ENCODE measurements at places on chromosomes 7 and 10.

GRCh38 chr7:90532231-90532929 lies 62.9 kb downstream of the PTTG1IP2 start:
- no peak for DNase-seq

DNA sequence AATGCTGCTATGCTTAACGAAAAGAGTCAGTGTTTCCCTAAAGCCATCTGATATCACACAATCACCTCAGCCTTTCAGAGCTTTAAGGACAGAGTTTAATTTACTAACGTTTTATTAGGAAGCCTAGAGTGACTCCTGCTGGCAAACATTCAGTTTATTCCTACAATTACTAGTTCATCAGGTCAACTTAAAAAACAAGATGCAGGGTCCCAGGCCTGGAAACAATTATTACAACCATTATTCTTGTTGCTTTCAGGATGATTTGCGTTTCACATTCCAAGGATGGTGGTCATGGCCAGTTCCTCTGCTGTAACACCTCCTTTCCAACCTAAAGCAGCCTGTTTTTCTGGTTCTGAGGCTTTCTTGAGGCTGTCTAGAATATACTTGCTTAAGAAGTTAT lies 1.5 kb upstream of the FAM53B start:
- peak; percentile 79 for DNase-seq

- DNase-seq: no peak
Measured at GRCh38 chr10:73881221-73881919, 7.0 kb upstream of the CAMK2G start.

DNA sequence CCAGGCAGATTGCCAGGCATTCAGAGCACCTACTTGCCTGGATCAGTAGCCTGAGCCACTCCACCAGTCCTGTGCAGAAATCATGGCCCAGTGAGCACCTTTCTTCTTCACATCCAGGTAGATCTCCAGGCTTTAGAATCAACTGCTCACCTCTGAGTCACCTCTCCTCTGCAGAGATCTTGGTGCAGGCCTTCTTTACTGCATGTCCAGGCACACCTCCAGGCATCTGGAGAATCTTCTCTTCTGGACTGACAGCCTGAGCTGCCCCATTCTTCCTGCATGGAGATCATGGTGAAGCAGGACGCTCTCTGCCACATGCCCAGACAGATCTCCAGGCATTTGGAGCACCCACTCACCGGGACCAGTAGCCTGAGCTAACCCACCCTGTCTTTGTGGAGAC lies 894.5 kb upstream of the MBL2 start:
- no peak for DNase-seq

- no peak for DNase-seq
Measured at GRCh38 chr10:34627741-34628140, 187.4 kb downstream of the PARD3 start.

GRCh38 chr10:89829887-89830269 lies 128.5 kb downstream of the KIF20B start:
- no peak for DNase-seq

- DNase-seq: peak; percentile 23
Measured at GRCh38 chr10:124886195-124886594, 55.7 kb upstream of the ZRANB1 start.

- DNase-seq: no peak
Measured at GRCh38 chr7:100358027-100358856, at the start of gene PILRB. Gene PILRB, plus strand, starts transcription at chr7:100358117. Its CDS starts 186 bp downstream, at chr7:100358303.

- DNase-seq: no peak
Measured at GRCh38 chr10:103254538-103255325, 9.0 kb downstream of the RPEL1 start.

GRCh38 chr10:3811291-3811870 lies 26.4 kb upstream of the KLF6 start:
- peak; percentile 79 for DNase-seq

GRCh38 chr7:76142861-76143260 lies 58.8 kb upstream of the SRRM3 start:
- DNase-seq: no peak

- DNase-seq: no peak
Measured at GRCh38 chr10:59896191-59896590, 10.2 kb downstream of the CCDC6 start.

DNA sequence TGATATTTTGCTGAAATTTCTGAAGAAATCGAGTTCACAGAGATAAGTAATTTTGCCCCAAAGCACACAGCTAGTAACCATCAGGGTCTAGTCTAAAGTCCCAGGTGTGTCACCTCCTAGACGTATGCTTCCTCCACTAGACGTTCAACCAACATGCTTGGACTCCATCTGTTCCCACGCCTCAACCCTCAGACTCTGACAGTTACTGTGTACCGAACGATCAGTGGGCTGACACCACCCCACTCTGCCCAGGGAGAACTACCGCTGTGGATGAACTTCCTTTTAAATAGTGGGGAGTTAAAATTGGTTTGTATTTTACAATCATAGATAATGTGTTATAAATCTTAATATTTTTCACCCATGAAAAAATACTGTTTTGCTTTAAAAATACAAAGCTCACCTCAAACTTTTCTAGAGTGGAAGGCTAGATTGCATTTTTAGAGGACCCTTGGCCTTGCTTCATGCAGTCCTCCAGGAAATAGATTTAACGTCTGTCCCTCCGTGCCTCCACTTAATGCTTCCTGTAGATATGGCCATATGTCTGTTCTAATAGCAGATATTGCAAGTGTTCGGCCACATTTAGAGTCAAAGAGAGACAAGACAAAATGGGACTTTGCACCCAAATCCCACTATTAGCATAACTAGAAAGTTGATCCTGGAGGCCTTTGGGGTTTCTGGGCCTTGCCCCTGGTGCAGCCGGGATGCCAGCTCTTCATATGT lies 91.4 kb upstream of the ZPBP start:
- no peak for DNase-seq

- DNase-seq: no peak
Measured at GRCh38 chr7:132404261-132404660, 172.0 kb downstream of the PLXNA4 start.

GRCh38 chr10:125662584-125662983 lies 20.4 kb downstream of the TEX36 start:
- DNase-seq: peak; percentile 40

DNA sequence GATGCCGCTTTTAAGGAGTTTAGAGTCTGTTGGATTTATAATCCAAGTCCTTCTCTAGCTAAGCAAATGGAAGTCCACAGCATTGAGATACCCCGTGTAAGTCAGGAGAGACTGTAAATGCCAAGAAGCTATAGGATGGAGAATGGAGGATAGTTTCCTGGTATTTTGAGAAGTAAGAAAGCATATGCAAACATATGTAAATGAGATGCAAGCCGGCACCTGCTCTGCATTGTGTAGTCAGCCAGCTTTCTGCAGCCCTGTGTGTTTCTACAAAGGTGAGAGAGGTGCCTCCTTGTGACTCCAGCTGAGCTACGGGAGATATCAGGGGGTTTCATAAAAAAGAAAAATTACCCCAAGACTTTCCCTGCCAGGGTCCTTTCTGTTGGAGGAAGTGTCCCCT lies 176.3 kb downstream of the RPS24 start:
- no peak for DNase-seq

DNA sequence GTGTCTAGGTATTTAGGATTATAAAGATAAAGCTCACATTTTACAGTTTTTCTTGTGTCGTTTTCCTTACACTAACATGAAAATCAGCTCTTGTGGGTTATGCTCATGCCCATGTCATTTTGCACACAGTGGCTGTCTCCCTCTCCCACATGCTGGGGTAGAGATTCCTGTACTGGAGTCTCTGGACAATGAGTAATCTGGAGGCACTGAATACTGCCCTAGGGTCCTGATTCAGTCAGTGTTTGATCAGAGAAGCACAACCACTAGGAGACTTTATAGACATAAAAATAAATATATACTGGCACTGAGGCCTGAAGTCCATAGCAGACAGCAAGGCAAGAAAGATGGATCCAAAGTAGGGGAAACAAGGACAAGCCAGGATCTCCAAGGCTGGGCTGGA lies 1008.8 kb downstream of the KCNMA1 start:
- DNase-seq: no peak

- DNase-seq: no peak
Measured at GRCh38 chr7:66206934-66207240, 1.8 kb downstream of the TPST1 start.

DNA sequence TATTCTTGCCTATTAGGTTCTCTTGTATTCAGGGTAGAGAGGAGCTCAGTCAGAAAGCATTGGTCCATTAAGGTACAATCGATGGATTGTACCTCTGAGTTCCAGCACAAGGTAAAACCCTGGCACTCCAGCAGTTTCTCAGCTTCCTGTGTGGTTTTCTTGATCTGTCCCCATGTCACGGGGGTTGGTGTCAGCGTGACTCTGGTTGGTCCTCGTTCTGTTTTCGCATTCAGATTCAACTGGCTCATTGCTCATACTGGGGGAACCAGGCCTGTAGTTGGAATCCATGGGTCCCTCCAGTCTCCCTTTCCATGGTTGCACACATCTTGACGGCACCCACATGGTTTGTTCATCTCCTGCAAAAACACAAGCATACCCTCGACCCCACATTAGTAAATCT lies 32.7 kb upstream of the RASGEF1A start:
- no peak for DNase-seq

DNA sequence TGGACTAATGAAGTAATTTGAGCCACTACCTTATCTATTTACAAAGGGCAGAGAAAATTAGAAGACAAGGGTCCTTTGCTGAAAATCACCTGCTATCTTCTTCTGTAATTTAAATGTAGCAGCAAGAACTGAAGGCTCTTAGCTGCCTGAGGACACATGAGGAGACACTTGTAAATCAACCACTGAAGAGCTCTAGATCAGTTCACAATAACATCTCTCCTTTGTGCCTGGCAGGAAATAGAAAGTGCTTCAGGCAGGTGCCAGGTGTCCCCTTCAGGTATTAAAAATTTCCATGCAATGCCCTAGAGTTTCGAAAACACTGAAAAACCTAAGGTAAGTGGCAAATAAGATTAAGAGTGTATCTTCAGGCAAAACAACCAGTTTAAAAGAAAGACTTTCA lies 474.6 kb downstream of the GRM8 start:
- no peak for DNase-seq

- DNase-seq: no peak
Measured at GRCh38 chr7:30968294-30968693, 4.5 kb downstream of the GHRHR start.

DNA sequence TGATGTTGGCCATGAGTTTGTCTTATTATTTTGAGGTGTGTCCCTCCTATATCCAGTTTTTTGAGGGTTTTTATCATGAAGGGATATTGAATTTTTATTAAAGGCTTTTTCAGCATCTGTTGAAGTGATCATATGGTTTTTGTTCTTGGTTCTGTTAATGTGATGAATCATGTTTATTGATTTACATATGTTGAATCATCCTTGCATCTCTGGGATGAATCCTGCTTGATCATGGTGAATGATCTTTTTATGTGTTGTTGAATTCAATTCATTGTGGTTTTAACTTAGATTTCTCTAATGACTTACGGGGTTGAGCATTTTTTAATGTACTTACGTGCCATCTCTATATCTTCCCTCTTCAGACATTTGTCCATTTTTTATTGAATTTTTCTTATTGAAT lies 22.9 kb downstream of the DLD start:
- peak; percentile 36 for DNase-seq

GRCh38 chr7:46830-47140 lies 145.6 kb upstream of the FAM20C start:
- no peak for DNase-seq

DNA sequence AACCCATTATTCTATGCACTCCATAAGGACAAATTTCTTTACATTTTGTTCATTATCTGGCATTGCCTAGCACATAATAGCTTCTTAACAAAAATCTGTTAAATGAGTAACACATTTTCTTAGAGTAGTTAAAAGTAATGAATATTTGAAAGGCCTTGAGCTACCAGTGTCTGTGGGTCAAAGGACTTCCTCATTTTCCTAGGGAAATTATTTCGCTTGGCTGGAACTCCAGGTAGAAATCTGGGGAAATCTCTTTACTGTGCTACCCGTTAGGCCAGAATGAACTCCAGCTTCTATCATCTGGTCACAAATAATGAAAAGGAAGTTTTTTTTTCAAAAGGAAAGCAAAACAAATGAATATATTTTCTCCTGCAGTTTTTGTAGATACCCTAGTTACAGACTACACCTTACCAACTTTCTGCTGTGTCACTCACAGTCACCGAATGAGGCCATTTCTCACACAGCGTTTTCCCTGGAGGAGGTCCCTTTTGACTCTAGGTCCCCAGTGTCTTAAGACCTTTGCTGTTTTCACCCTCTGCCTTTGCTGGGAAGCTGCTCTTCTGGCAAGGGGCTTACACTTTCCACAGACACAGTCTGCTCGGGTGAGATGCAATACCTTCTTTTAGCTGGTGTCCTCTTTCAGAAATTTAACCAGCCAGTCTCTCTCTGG lies 1.6 kb downstream of the SAMD9L start:
- no peak for DNase-seq

- DNase-seq: peak; percentile 45
Measured at GRCh38 chr10:70830164-70830563, 14.4 kb downstream of the SGPL1 start.

- peak; percentile 10 for DNase-seq
Measured at GRCh38 chr7:151174246-151175046, 7.0 kb upstream of the GBX1 start.

- no peak for DNase-seq
Measured at GRCh38 chr10:13685885-13686284, 99.1 kb downstream of the PRPF18 start.

DNA sequence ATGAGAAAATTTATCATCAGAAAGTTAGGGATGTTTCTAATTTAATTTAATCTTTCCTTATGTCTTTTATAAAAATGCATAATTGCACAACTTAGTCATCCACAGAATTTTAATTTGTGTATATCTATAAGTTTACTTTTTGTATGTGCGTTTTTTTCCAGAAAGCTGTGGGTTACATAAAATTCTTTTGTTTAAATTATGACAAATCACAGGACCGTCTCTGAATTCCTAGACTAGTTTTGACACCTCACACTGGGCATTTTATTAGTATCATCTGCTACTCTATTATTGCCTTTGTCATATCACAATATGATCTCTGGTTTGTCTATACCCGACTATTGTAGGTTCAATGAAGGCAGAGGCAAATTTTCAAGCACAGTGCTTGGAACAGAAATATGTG lies 482.4 kb upstream of the SEMA3D start:
- DNase-seq: peak; percentile 66

GRCh38 chr7:151704299-151704959 lies 172.5 kb downstream of the PRKAG2 start:
- no peak for DNase-seq

DNA sequence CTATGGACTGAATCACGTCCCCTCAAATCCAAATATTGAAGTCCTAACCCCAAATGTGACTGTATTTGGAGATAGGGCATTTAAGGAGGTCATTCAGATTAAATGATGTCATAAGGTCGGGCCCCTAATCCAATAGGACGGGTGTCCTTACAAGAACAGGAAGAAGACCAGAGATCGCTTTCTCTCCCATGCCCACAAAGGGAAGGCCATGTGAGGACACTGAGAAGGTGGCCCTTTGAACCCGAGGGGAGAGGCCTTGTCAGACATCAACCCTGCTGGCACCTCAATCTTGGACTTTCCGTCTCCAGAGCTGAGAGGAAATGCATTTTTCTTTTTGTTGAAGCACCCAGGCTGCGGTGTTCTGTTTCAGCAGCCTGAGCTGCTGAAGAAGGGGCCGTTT lies 72.3 kb upstream of the KLF6 start:
- DNase-seq: no peak

GRCh38 chr7:28328822-28329660 lies 83.3 kb upstream of the CREB5 start:
- no peak for DNase-seq

Measured in fibroblast of skin of right biceps (primary cell).